HTR-8/SVneo (cell line): ENCODE measurements at places on chromosomes 1 and 21.

DNA sequence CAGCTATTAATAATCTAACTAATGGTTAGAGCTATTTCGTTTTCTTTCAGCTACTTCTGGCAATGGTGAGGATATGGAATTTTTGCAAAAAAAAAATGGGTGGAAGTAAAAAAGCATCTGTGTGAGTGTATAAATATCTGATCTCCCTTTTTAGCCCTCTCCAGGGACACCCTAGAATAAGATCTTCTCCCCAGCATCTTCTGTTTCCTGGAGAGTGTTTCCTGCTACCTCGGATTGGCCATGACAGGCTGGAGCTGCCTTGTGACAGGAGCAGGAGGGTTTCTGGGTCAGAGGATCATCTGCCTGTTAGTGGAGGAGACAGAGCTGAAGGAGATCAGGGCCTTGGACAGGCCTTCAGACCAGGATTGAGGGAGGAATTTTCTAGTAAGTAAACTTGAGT lies 23.8 kb downstream of the HSD3B2 start:
- DNase-seq, result no peak

- no peak for DNase-seq
Observed at GRCh38 chr1:98386675-98387440, 274.7 kb upstream of the SNX7 start.

DNA sequence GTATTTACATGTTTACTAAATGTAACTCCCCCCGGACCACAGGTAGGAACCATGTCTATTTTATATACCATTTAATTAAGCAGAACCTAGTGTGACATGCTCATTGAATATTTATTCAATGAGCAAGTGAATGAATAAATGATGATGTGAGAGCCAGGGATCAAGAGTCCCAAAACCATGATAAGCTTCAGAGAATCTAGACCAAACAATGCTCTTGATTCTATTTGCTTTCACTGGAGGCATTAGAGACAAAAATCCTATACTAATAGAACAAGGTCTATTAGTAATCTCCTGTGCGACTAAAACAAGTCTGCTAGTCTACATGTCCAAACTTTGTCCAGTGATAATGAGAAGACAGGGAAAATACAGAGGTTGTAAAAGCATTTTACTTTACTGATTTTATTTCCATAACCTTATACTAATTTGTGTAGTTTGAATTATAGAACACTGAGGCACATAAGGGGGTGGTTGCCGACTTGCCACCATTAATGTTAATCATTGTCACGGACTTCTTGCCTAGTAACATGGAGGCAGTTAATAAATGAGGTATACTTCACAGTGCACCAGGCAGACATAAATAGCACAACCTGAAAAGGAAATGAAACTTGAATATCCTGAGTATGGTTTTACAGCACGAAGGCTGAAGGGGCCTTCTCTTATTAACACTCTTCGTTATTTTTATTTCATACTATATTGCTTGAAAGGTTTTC lies 69.8 kb downstream of the TBX15 start:
- DNase-seq, result no peak

DNA sequence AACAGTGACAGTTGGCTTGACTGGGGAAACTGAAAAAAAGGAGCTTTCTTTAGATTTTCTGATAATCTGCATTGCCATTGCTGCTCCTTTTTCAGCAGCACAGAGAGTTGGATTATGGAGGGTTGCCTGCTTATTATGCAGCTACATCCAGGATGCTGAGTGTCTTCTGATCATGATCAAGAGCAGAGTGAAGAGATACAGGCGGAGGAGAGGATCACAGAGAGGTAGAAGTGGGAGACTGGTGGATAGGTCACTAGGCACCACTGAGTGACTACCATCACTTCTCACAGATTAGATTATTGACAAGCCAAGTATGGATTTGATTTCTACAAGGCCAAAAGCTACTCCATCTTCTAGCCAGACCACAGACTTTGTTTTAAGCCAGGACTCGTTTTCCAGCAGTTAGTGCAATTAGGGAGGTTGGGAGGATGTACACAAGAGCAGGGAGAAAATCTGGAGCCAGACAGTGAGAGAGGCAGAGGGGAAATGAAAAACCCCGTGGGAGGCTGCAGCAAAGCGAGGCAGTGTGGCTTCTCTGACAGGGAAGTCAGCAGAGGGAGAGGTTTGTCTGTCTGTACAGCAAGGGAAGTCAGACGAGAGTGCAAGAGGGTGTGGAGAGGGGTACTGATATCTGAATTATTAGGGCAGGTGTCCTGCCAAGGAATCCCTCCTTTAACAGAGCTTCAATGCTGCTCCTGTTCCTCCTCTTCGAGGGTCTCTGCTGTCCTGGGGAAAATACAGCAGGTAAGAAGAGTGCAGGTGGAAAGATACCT lies at the start of gene CD1E:
Gene CD1E (plus strand): TSS at position 592 of the 773 bp plus-strand sequence. CDS start 95 bp downstream, at position 687.
- no peak for DNase-seq

GRCh38 chr1:205922806-205923205 lies 20.4 kb downstream of the SLC26A9 start:
- DNase-seq, result no peak

DNA sequence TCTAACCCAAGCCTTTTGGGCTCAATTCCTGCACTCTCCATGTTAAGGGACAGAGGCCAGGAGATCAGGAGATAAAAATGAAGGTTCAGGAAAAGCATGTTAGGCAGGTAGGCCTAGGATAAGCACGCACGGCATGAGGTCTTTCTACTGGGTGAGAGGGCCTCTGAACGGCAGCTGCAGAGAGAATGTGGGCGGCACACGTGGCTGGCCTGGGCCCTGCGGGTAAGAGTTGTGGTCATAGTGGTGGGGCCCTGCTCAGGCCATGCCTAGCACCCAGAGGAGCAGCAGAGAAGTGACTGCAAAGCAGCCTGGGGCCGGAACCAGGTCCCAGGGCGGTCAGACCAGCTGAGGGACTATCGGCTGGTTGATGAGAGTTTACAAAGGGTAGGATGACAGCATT lies 7.5 kb upstream of the FOXO6 start:
- DNase-seq, result no peak

DNA sequence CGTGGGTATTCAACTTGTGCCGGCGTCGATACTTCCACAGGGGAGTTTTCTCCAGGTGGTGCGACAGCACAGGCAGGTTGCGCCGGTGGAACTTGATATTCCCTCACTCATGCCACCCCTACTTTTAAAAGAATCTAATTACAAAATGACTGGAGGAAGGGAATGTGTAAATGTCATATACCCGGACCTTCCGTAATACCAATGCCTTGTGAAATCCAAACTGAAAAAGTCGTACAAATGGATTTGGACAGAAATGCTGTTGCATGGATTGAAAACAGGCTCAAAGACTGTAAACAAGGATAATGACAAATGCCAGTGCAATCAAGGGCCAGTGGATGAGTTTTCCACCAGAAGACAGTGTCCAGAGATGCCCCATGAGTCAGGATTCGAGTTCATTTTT lies 235.3 kb upstream of the USP25 start:
- DNase-seq, result no peak

DNA sequence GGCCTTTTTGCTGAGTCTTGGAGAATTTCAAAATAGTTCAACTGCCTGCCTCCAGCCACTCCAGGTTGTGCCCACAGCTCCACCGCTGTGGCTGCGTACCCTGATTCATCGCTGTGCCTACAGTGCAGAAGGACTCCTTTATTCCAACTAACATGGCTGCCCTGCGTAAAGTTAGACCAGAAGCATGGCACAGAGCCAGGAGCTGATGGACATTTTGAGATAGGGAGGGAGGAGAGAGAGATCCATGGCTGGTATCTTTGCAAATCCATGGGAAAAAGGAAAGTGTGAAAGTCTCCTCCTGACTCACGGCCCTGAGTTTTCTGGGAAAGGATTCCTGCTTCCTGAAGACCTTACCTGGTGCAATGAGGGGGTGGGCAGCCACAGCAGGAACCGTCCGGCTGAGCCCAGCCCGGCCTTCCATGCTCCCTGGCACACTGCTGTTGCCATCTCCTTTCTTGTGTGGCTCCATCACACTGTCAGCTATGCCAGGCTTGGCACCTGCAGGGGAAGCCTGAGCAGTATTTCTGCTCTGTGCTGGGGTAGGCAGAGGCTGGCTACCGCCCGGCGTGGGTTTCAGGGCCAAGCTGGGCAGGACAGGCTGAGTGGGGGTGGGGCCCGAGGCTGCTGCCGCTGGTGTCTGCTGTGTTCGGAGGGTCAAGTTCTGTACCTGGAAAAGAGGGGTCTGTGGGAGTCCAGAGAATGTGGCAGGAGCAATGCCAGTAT lies 46.0 kb upstream of the A3GALT2 start:
- no peak for DNase-seq

GRCh38 chr1:102420034-102420433 lies 423.3 kb upstream of the OLFM3 start:
- DNase-seq, result no peak

- DNase-seq, result no peak
Observed at GRCh38 chr1:154953611-154954038, 2.3 kb downstream of the PBXIP1 start.

GRCh38 chr1:228152097-228152917 lies 2.6 kb downstream of the GJC2 start:
- DNase-seq, result no peak

- DNase-seq, result no peak
Observed at GRCh38 chr1:116002781-116003420, 26.6 kb downstream of the SLC22A15 start.

DNA sequence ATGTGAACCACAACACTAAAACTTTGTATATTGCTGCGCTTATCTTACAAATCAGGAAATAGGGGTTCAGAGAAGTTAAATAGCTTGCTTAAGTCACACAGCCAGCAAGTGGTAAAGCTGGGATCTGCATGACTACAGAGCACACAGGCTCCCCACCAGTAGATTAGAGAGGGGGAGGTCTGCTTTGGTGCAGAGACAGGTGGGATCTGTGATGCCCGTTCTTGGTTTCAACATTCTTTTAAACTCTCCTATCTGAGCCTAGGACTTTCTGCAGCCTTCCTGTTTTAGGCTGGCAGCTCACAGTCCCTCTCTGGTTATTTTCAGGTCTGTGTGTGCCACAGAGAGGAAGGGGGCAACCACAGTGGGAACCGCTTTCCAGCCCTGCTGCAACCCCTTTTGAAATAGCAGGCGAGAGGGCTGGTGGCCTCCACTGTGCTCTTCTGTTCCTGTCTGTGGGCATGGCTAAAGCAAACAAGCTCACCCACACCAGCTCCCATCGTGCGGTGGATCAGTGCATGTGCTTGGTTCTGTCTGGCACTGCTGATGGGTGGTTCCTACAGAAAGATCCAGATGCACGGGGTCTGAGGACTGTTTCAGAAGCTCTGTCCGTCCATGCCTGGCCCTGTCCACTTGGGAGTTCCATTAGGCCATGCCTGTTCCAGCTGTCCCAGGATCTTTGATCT lies 1.7 kb upstream of the IL6R start:
- DNase-seq, result no peak

DNA sequence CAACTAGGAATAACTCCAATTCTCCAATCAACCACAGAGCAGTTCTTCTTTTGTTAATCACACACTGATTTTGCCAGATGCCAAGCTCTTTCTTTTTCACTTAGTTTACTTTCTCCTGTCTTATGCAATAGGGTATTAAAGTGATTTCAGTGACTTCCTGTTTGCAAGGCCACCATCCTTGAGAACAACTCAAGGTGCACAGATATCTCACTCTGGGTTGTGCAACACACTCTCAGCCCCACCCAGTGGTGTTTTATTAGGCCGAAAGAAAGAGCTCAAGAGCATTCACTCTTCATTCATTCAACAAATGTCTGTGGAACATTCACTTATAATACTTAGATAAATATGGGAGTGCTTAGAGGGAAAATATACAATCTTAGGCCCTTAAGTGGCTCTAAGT lies 352.5 kb downstream of the ZNF326 start:
- DNase-seq, result no peak

GRCh38 chr1:53984726-53985125 lies 33.3 kb downstream of the LDLRAD1 start:
- no peak for DNase-seq

DNA sequence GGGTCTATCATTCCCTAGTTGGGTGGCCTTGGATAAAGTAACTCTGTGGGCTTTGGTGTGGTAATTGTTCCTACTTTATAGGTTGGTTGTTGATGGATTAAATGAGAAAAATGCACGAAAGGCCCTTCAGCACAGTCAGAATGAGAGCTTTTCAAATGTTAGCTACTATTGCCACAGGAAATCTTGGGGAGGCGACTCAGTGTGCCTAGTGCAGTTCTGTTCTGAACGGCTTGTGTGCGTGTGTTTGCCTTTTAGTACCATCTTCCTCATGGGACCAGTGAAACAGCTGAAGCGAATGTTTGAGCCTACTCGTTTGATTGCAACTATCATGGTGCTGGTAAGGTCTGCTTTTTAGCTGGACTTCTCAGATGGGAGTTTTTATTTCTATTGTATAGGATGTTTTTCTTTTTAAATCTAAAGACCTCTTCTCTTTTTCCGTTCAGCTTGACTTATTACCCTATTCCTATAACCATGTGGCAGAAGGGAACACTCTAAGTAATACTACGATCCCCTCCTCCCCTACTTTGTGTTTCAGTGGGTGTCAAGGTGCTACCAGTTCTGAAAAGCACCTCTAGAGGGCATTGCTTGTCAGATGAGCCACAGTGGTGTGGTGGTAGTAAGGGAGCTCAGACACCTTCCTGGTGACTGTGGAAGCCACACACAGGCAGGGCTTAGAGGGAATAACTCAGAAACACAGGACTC lies 9.2 kb downstream of the SFT2D2 start:
- DNase-seq, result peak; percentile 66

DNA sequence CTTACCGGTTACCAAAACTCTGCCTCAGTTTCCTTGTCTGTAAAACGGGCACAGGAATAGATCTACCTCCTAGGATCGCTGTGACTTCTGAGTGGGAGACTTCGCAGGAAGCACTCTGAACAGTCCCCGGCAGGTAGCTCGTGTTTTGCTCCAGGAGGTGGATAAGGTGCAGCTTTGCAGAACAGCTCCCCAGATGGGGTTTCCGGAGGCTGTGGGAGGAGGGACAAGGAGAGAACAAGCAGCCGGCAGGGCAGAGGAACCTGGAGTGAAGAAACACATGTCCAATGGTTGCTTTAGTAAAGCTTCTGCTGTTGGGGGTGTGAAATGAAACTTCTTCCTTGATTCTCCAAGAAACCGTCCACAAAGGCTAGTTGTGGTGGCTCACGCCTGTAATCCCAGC lies 95.5 kb upstream of the TARDBP start:
- DNase-seq, result no peak

DNA sequence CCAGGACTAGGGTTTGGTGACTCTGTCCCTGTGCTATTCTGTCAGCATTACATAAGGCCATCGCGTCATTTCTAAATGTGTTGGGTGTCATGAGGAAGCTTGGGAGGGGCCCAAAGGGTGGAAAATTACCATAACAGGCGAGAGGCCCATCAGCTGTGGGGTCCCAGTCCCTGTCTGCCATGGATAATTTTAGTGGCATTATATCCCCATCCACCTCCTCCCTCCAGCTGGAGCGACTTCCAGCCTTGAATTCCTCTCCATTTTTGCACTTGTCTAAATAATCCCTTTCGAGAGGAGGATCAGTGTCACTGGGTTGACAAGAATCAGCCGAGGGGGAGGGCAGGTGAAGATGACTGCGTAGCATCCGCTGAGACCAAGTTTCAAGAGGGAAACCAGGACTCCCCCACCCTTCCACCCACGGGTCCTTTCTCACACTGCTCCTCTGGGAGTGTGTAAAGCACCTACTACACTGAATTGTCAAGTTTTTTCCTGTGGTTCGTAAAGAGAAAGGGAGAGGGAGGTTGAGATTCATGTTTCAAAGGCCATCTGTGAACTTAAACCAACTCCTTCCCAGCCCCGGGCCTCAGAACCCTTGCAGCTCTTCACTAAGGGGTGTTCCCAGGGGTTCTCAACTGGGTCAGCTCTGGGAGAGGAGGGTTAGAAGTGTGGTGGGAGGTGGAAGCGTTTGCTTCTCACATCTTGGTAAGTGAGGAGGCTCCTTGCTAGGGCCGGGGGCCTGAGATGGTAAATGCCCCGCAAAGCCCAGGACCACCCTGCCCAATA lies 29.2 kb downstream of the VASH2 start:
- no peak for DNase-seq

- DNase-seq, result no peak
Observed at GRCh38 chr1:226606311-226607267, 58.0 kb downstream of the STUM start.

- no peak for DNase-seq
Observed at GRCh38 chr1:80003250-80003649, 996.7 kb upstream of the ADGRL4 start.
